ENCODE measurements at places on chromosomes 12 and 14.

- no peaks in the 10 kb centered on the region for H3K4me1 ChIP-seq
- no peak overlapping the region for H3K27ac ChIP-seq
- no peak overlapping the region for H3K4me3 ChIP-seq
Observed at GRCh38 chr12:67754933-67755697, 106.6 kb downstream of the DYRK2 start.

GRCh38 chr14:90105756-90106155 lies 44.0 kb downstream of the KCNK13 start:
- no peaks in the 10 kb centered on the region for H3K27me3 ChIP-seq
- no peak overlapping the region for H3K4me3 ChIP-seq
- H3K4me1 ChIP-seq = peaks cover 6% of the 10 kb centered on the region
- H3K36me3 ChIP-seq = no peaks in the 10 kb centered on the region
- no peak overlapping the region for H3K27ac ChIP-seq
- DNase-seq = no peak

- H3K4me3 ChIP-seq = no peak overlapping the region
- peaks cover 15% of the 10 kb centered on the region for H3K4me1 ChIP-seq
- no peaks in the 10 kb centered on the region for H3K27me3 ChIP-seq
- H3K36me3 ChIP-seq = no peaks in the 10 kb centered on the region
Observed at GRCh38 chr14:90791486-90791885, 24.7 kb downstream of the TTC7B start.

GRCh38 chr12:132248453-132249167 lies 80.8 kb downstream of the GALNT9 start:
- no peaks in the 10 kb centered on the region for H3K4me1 ChIP-seq
- H3K27me3 ChIP-seq = no peaks in the 10 kb centered on the region
- DNase-seq = no peak
- no peak overlapping the region for H3K27ac ChIP-seq
- H3K4me3 ChIP-seq = no peak overlapping the region

DNA sequence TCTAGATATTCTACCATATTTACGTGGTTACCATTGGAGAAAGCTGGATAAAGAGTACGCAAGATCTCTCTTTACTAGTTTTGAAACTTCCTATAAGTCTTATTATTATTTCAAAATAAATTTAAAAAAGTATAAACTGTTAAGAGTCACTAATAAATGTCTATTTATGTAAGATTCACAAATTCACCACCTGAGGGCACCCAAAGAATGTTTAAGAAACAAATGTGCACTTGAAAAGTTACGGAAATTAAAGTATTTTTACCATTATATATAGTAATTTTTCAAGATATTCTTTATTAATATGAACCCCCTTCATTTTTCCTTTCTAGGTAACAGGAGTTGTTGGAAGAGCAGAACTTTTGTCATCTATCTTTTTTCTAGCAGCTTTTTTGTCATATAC lies 11.9 kb downstream of the TMTC3 start:
- peak; percentile 37 for DNase-seq
- H3K27me3 ChIP-seq = no peaks in the 10 kb centered on the region
- no peak overlapping the region for H3K27ac ChIP-seq
- H3K4me3 ChIP-seq = no peak overlapping the region
- H3K4me1 ChIP-seq = no peaks in the 10 kb centered on the region
- no peaks in the 10 kb centered on the region for H3K36me3 ChIP-seq
